HAP-1 (cell line): ENCODE measurements at places on chromosomes 12 and 14.

GRCh38 chr14:103194256-103195045, 71.2 kb downstream of the TNFAIP2 start:
- no peak for DNase-seq

GRCh38 chr12:31590642-31591379, at the start of gene DENND5B:
Gene DENND5B, minus strand, starts transcription at chr12:31591136. Its CDS starts 304 bp downstream, at chr12:31590832.
- DNase-seq = peak; percentile 43

- DNase-seq = no peak
Measured at GRCh38 chr14:32332415-32333316, 3.6 kb downstream of the AKAP6 start.

GRCh38 chr12:93176610-93177126, 201.1 kb upstream of the NUDT4 start:
- no peak for DNase-seq

GRCh38 chr14:62914025-62914424, 131.2 kb downstream of the KCNH5 start:
- DNase-seq = no peak

GRCh38 chr14:35637851-35638250, 103.9 kb downstream of the INSM2 start:
- no peak for DNase-seq

GRCh38 chr14:57714487-57714931, 151.4 kb downstream of the SLC35F4 start:
- DNase-seq = no peak

- DNase-seq = no peak
Measured at GRCh38 chr12:6332459-6332858, 9.4 kb downstream of the TNFRSF1A start.

GRCh38 chr14:99589651-99590530, 14.1 kb downstream of the CCDC85C start:
- DNase-seq = no peak

DNA sequence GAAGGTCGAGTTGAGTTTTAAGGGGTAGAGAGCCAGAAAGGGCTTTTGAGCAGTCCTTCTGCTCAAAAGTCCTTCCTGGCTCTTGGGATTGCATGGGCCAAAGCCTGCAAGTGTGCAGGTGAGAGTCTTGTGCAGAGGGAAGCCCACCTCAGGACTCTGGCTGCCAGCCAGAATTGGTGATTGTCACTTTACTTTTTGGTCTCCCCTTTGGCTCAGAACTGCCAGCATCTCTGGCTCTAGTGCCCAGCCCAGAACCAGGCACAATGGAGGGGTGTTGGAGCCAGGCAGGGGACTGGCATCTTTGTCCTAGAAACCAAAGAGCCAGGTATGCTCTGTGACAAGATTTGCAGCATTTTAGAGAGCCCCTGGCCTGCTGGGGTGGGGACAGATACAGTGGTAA, 23.5 kb downstream of the FAM222A start:
- DNase-seq = peak; percentile 3

DNA sequence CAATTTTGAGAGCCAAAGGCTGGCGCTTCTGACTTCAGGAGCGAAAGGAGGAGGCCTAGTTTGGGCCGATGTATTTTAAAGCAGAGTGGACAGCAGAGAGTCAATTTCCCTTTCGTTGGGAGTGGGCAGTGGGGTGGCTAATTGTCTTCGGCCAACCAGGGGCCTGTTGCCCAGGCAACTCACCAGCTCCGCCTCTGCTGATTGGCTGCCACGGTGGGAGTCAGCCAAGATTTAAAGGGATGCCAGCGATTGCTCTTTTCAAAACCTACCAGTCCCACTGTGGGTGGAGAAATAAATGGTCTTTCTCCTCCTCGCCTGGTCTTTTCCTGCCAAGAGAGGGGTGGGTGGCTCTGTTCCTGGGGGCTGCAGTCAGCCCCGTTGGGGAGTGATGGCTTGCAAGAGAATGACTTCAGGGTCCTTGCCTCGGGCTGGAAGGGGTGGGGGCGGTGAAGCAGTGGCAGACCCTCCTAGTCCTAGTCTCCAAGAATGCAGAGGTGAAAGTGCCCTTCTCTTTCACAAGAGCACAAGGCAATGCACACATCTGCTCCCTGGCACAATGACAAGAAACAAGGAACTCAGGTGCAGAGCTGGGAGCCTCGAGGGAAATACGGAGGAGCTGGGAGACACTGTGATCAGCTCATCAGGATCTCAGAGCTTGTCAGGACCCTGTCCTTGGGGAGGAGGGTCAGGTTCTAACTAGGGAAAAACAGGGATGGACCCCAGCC, 37.7 kb downstream of the RASAL1 start:
- no peak for DNase-seq

- peak; percentile 49 for DNase-seq
Measured at GRCh38 chr12:108457006-108457733, 57.9 kb upstream of the FICD start.

DNA sequence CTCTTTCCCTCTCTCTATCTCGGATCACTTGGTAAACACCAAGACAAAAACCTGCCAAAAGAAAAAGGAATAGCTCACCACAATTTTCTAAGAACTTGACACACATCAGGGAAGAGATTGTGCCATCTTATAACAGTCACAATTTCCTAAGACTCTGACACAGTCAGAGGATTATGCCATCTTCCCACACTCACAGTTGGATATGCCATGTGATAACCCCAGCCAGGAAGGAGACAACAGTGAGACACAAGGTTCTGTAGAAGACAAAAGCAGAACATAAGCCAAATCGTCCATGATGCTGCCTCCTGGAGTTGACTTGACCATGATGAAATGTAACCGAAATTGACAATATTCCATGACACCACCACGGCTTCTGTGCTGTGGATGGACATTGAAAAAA, 2.8 kb upstream of the CLEC9A start:
- no peak for DNase-seq

DNA sequence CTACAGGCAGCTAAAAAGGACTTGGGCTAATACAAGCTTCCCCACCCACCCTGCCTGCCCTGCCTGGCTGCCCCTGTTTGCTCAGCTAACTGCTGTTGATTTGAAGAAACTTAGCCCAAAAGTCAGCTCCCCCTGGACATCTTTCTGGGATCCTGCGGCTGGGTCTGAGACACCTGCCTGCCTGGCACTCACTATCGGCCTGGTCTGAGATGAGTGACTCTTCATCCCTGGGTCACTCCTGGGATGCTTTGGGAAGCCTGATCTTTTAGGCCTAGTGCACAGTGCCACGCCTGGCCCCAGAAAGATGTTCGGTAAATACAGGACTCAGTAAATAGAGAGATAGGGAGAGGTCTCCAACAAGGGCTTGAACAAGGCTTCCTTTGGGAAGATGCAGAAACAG, 211.3 kb upstream of the DIO3 start:
- DNase-seq = no peak

DNA sequence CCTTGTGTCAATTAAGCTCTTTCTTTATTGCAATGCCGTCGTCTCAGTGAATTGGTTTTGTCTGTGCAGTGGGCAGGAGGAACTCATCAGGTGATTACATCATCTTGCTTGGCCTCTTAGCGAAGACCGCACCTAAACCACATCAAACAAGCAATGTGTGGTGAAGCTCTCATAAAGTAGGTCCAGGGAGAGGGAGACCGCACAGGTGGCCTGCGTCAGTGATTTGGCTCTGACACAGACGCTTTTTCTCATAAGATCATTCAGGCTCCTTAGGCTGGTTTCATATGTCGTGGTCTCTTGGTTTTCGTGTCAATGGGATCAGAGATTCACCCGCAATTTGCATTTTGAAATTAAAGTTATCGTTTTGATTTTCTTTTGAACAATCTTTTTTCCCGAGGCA, 6.7 kb upstream of the TESC start:
- no peak for DNase-seq

GRCh38 chr14:86129426-86129825, 599.5 kb downstream of the FLRT2 start:
- DNase-seq = no peak

DNA sequence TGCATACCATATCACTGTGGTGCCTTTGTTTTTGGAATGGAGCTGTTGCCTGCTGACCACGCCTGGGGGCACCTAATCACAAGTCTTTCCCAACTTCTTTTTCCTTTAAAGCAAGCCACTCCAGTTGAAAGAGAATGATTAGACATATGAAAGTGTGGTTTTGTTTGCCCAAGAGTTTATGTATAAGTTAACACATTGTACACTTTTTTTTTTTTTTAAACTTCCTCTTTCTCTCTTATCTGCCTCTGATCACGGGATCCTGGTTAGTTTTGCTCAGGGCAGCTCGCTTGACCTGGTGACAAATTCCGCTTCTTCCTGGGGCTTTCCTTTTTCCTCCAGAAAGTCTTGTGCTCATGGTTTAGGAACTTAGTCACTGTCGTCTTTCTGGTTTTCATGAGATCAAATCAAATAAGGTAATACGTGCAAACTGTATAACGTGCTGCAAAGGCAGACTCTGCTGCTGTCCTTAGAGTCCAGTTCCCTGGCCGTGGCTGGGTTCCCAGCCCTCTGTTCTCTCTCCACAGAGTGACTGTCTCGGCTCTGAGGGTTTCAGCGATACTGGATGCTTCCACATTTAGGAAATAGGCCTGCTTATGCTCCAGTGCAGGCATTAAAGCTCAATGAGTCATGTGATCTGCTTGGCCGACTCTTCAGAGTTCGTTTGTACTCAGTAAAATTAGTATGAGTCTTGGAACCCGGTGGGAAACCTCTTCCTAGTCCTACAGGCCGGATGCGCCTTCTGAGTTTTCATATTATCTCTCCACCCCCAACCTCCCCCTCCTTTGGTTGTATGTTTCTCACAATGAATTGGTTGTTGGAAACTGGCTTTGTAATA, 15.2 kb downstream of the RASSF3 start:
- DNase-seq = peak; percentile 58

GRCh38 chr12:124938108-124938507, 23.7 kb upstream of the UBC start:
- DNase-seq = no peak

GRCh38 chr12:89117448-89118034, 234.8 kb downstream of the DUSP6 start:
- DNase-seq = no peak

DNA sequence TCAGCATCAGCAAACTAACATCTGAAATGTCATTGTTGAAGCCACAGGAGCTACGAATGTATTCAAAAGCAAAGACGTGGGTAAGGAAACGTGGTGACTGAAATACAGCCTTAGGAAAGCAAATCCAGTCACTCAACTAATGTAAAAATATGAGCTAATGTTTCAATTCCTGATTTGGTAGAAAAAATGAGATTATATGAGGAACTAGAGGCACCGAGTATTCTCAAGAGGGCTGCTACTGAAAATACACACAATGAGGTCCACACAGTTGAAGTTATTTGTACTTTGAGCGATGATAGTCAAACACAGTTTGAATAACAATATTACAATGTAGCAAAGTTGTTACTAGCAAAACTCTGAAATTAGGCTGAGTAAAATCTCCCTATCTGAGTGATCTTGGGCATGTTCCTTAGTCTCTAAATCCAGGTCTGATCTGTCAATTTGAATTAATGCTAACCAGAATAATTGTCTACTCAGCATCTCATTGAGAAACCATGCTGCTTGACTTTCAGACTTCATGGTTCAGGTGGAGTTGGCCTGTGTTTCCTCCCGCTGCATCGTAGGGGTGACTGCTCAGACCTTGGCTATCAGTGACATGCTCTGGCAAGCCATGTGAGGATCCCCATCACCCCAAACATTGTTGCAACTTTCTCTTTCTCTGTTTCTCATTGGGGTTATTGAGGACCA, 467.1 kb upstream of the SOX5 start:
- DNase-seq = no peak

- no peak for DNase-seq
Measured at GRCh38 chr14:63928744-63929174, 76.0 kb downstream of the SYNE2 start.

DNA sequence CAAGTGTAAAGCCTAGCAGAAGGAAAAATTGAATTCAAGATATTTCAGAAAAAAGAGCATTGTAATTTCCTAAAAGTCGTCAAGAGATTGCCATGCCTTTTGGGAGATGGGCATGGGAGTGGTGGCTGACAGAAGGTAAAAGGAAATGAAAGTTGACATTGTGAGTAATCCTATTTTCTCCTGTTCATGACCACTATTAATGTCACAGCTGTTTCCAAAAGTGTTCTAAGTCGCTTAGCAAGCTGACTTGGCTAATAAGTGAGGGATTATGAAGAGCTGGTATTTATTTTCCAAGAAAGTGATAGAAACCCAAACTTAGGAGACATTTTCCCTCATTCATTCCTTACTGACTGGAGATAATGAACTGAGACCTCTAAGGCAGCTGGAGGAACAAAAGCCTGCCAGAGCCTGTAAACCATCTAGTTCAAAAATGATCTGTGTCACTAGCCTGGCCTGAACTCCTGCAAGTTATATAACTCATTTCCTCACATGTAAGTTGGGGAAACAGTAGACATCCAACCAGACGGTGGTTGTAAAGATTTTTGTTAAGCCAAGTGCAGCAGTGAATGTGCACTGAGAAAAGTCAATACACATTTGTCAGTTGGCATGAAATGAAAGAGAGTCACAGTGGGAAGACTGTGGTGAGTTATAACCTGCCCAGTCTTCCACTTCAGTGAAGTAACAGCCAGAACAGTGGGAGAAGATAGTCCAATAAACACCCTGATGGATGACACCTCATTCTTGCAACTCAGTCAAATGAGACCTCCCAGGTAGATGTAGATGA, 75.8 kb downstream of the DIO2 start:
- no peak for DNase-seq

- DNase-seq = no peak
Measured at GRCh38 chr14:59239022-59239421, 50.6 kb downstream of the DAAM1 start.

- peak; percentile 36 for DNase-seq
Measured at GRCh38 chr12:6767353-6768319, 1.5 kb downstream of the PTMS start.

- DNase-seq = no peak
Measured at GRCh38 chr12:114430306-114430705, 24.4 kb upstream of the TBX5 start.

- DNase-seq = no peak
Measured at GRCh38 chr14:65187421-65188049, 85.2 kb upstream of the MAX start.

DNA sequence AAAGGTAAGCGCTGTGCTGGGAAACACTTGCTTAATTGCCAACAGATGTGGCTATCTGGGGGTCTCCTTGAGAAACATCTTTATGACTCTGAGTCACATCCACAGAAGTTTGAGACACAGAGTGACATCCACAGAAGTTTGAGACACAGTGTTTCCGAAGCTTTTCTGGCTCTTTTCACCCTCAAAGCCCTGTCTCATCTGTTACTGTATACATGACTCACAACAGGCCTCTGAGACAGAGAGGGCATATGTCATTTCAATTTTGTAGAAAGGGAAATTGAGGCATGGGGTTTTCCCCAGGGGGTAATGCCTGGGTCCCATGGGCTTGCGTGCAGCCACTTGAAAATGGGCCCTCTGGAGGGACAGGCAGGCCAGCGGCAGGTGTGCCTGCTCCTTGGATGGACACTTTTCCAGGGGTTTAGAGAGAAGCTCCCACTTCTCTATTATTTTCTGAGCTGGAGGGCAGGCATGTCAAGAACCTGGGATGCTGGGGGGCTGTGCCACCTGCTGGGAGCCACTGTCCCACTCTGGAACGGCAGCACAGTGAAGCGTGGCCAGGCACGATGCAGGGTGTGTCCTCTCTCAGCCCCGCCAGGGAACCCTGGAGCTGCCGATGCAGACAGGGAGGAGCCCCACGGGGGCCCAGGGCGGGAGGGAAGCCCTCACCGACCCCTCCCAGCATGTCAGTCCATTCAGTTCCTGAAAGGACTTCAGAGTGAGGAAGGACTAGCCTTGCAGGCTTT, 111.3 kb upstream of the FKBP4 start:
- no peak for DNase-seq

GRCh38 chr12:74889563-74890236, 319.9 kb downstream of the KCNC2 start:
- no peak for DNase-seq
